Cardiac muscle cell (in vitro differentiated cells and primary cell): ENCODE measurements at places on chromosomes 13 and 19. TPM values are rescaled to one million over a fixed set of nuclear protein-coding genes. Genes with fewer than 3 reads are reported as not detected.

KCNJ14 gene
- total RNA-seq, result 0.56 and 1.7 TPM in 2 replicates

- DNase-seq, result no peak
Observed at GRCh38 chr13:90880790-90881189, 466.7 kb upstream of the MIR17HG start.

DNA sequence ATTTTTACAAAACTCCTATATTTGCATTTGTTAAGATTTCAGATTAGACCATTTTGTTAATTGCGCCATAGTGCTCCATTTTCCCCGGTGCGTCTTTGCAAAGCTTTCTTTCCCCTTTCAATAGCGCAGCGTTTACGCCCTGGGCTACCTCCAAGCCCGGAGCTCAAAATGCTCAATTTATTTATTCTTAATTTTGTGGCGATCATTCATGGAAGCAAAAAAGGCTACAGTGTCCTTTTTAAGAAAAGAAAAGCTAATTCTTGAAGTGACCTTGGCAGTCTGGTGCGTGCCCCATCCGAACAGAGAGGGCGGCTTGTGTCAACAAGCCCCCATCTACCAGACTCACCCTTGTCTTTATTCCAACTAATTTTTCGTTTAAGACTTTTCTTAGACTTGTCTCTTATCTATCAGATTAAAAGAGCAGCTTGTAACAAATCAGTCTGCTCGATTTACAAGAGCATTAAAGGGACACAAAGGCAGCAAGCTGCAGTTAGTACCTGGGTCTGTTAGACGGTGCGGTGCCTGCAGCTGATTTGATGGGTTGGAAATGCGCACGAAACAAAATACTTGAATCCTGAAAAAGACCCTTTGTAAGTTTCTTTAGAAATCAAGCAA lies 30.1 kb downstream of the GSX1 start:
- DNase-seq, result no peak

DNA sequence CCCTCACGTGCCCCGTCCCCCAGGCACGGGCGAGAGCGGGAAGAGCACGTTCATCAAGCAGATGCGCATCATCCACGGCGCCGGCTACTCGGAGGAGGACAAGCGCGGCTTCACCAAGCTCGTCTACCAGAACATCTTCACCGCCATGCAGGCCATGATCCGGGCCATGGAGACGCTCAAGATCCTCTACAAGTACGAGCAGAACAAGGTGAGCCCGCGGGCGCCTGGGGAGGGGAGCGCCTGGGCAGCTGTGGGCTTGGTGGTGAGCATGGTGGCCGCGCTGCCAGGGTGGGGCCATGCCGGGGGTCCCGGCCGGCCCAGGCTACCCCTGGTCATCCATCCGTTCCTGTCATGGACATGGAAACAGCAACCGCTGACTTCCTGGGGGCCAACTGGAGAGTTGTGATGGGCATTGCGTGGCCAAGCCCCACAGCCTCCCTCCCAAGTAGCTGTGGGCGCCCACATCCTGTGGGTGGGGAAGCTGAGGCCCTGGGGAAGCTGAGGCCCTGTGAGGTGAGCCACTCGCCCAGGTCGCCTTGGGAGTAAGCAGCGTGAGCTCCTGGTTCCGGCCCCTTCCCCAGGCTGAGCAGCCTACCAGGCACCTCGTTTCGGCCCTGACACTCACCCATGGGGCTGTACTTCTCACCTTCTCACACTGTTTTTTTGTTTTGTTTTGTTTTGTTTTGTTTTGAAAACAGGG lies 16.1 kb downstream of the GNA11 start:
- no peak for DNase-seq

GRCh38 chr19:16078759-16079707 lies 2.7 kb downstream of the TPM4 start:
- DNase-seq, result peak; percentile 98
